T-helper 1 cell (primary cell): ENCODE measurements at places on chromosomes 12 and 14.
A peak's percentile ranks its signal among the peaks of the same experiment; 100 is the strongest.

DNA sequence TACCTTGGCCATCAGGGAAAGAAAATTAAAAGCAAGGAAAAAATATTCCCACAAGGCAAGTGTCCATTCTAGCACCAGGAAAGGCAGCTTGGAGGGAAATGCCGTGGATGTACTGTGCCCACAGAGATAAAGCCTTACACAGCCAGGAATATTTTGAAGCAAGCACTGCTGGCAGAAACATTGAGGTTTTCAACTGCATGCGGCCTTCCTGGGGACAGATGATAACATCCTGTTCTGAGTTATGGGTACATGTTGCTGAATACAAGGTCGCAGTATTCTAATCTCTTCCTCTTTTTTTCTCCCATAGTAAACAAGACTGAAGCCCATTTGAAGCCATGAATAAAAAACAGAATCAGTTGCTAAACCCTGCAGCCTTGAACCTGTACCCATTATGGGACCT is 197.1 kb downstream of the BTG1 start:
- no peak for DNase-seq

DNA sequence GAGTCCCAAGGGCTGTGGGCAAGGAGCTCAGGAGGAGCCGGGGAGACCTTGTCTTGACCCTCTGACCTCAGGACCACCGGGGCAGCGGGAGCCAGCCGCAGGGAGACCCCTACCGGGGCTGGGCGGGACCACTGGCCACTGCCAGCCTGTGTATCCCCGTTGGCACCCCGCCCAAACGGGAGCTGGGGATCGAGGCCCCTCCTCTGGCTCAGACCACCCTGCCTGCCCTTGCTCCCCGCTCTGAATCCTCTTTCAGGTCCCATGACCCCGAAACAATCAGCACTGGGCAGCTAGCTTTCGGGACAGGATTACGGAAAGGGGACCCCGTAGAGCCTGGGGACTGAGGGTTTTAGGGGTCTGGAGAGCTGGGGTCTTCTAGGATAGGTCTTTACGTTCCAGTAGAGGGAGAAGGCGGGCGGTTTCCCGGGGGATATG is 1.3 kb downstream of the GLI1 start:
- no peak for DNase-seq

DNA sequence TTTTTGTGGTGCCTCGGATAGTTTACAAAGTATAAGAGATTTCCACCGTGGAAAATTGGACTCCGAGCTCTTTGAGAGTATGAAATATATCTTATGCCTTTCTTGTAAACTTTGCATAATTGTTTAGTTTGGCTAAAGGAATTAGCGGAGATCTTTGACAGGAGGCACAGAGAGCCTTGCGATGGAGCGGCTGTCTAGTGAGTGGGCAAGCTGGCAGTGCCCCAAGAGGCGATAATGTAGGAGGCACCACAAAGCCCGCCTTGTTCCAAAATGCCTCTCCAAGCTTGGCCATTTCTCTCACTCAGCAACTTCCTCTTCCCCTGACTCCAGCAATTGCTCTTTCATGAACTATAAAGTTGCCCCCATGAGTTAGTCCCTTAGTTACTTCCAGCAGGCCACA is 270.1 kb upstream of the PRICKLE1 start:
- no peak for DNase-seq

DNA sequence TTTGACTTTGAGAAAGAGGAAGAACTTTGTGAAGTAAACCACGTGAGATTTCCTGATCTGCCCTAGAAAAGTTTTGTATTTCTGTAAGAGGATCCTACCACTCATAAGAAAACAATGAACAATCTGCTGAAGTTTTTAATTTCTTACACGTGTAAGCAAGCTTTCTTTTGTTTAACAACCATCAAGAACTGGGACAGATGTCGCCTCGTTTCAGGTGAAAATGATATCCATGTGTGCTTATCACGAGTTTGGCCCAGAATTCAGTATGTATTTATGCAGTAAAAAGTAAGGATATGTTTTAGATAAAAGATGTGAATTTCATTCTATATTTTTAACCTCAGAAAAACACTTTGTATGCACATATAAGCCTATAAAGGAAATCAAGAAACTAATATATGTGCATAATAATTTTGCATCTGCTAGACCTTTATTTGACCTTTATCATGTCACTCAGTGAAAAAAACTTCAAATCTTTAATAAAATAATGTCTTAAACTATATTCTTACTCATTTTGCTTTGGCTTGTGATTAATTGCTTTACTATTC is 56.9 kb upstream of the DHRS4 start:
- no peak for DNase-seq

- no peak for DNase-seq
Measured at GRCh38 chr12:4261655-4262054, 11.9 kb upstream of the CCND2 start.

- no peak for DNase-seq
Measured at GRCh38 chr12:3646561-3647241, 106.2 kb downstream of the CRACR2A start.

GRCh38 chr14:36521598-36522345 is 1.7 kb upstream of the NKX2-1 start:
- no peak for DNase-seq

GRCh38 chr12:3931776-3932175 is 58.6 kb upstream of the PARP11 start:
- no peak for DNase-seq

GRCh38 chr14:50936016-50936340 is 8.3 kb downstream of the PYGL start:
- no peak for DNase-seq

DNA sequence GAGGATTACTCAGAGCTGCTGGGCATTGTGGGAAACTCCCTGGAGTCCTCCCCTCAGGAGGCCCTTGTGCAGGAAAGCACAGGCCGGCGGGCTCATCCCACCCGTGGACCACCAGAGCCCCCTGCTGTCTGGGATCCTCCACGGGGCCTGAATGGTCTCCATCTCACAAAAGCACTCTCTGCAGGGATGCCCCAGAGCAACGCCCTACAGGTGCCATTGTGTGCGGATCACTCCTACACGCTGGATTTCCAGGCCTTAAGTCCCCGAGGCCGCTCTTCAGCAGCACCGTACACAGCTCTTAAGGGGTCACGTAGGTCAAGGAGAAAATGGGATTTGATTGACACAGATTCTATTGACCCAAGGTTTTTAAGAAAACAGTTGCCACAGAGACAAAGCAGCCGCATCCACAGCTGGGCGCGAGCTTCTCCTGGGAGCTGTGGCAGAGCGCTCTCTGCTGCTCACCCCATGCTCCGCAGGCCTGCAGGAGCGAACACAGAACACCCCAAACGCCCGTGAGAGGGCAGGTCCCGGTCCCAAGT is 36.7 kb upstream of the RIMBP2 start:
- no peak for DNase-seq

GRCh38 chr14:51401756-51402155 is 161.7 kb downstream of the TMX1 start:
- no peak for DNase-seq

DNA sequence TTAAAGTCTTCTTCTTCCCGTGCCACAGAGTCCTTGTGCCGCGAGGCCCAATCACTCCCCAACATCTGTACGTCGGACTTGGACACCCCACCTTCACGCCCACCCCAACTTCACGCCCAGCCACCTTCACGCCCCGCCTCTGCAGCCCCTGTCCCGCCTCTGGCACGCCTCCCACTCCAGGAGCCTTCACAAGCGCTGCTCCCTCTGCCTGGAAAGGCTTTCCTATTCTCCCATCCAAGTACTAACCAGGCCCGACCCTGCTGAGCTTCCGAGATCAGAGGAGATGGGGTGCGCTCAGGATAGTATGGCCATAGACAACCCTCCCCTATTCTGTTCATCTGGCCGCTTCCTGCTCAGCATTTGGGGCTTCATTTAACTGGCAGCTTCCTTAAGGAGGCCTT is 17.3 kb upstream of the EIF5 start:
- no peak for DNase-seq

GRCh38 chr12:57483466-57483865 is 3.8 kb upstream of the ARHGAP9 start:
- no peak for DNase-seq

GRCh38 chr12:7624478-7624877 is 41.2 kb downstream of the APOBEC1 start:
- DNase-seq, result no peak

DNA sequence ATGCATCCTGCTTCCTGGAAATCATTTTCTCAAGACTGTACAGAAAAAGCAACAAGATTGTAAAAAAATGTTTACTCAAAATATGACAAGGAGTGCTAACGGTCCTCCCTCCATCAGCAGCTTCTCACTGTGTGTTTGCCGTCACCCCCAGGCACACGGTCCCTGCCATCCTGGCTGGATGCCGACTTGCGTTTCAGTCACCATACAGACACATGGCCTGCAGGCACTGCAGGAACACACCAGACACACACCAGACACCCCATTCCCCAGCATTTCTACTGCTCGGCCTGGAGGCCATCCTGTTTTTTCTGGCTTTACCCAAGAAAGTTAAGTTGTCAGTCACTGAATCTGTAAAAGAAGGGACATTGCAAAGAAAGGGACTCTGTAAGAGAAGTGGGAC is 10.8 kb downstream of the KCNK10 start:
- DNase-seq, result no peak

DNA sequence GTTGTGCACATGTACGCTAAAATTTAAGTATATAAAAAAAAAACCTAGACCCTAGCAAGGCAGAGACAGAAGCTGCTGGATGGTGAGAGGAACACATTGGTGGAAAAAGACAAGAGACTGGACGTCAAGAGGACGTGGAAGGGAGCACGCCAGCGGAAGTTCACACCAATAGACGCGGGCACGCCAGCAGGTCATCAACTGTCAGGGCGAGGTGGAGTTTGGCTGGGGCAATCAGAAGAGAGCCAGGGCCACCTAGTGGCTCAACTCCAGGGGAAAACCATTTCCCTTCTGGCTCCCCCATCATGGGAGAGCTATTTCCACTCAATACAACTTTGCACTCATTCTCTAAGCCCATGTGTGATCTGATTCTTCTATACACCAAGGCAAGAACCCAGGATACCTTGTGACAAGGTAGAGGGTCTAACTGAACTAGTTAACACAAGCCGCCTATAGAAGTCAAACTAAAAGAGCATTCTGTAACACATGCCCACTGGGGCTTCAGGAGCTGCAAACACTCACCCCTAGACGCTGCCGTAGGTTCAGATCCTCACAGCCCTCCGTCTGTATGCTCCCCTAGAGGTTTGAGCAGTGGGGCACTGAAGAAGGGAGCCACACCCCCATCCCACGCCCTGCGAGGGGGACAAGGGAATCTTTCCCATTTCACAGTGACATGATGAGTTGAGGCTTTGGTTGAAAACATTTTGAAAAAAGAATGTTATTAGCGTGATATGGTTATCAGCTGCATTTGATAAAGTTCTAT is 702.7 kb downstream of the TMTC2 start:
- no peak for DNase-seq

DNA sequence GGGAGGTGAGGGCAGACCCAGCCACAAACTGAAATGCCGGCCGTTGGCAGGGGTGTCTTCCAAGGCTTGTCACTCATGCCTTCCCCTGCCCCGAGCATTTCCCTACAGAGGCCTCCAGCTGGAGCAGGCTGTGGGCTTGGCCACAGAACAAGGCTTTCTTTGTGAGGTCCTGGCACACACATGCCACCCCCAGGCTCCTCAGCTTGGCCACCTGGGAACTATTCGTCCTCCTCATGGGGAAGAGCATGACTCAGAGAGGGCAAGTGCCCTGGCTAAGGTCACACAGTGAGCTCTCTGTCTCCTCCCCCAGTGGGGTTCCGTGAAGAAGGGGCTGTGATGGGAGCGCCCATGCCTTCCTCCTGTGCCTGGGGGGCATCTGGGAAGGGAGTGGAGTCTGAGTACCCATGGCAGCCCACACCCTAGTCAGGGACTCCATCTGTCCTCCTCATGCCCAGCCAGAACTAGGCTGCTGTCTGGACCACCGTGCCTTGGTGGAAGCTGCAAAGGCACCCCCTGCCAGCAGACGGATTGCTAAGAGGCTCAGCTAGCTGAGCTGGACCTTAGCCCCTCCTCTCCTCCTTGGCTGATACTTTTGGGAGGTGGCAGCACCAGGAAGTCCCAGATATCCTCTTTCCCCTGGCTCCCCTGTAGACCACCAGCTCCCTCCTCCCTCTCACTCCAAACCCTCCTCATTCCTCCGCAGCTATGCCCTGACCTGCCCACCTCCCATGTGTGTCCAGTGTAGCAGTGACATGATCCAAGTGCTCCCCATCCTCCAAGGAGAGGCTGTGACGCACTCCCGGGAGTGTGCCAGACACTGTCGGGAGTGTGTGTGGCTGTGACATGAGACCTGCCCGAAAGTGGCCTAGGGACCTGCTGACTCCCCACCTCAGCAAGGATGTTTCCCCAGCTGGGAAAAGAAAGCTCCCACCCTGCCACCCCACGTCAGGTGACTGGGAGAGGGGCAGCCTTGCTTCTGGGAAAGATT is 21.4 kb downstream of the ABCB9 start:
- DNase-seq, result no peak

DNA sequence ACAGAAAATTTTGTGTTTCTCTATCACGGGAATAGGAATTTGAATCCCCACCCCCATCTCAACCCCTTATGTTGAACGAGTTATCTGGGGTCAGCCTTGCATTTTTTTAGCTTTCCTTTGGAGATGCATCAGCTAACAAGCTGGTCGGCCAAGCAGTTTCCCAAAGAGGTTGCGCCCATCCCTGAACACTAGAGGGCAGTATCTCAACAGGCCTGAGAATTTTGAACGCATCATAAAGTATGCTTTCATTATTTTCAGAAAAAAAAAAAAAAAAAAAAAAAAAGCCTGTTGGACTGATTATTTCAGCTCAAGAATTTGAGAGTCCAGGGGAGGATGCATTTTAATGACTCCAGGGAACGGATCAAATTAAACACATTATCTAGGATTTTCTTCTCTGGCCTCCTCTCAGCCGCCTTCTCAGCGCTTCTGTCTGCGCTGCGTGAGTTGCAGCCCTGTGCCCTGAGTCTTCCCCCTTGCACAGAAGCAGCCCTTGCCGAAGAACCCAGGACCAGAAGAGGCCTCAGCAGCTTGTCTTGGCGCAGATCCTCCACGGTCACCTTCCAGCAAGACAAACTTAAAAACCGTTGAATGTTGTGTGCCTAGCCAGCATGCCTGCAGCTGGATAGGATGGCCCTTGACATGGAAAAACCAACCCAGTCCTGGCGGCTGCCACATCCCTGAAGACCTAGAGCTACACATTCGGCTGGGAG is 76.6 kb upstream of the GZMB start:
- peak; percentile 53 for DNase-seq

GRCh38 chr12:65203376-65203775 is 34.0 kb downstream of the LEMD3 start:
- DNase-seq, result no peak

DNA sequence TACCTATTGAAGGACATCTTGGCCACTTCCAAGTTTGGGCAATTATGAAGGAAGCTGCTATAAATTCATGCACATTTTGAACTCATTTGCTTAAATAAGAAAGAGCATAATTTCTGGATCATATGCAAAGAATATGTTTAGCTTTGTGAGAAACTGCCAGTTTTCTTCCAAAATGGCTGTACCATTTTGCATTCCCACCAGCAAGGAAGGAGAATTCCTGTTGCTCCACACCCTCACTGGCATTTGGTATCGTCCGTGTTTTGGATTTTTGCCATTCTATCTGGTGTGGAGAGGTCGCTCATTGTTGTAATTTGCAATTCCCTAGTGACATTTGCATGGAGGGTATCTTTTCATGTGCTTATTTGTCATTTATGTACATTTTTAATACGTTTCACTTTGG is 339.3 kb downstream of the DAD1 start:
- DNase-seq, result no peak
